ENCODE measurements at places on chromosomes 5 and 9. TPM values are rescaled to one million over a fixed set of nuclear protein-coding genes. Genes with fewer than 3 reads are reported as not detected.

DNA sequence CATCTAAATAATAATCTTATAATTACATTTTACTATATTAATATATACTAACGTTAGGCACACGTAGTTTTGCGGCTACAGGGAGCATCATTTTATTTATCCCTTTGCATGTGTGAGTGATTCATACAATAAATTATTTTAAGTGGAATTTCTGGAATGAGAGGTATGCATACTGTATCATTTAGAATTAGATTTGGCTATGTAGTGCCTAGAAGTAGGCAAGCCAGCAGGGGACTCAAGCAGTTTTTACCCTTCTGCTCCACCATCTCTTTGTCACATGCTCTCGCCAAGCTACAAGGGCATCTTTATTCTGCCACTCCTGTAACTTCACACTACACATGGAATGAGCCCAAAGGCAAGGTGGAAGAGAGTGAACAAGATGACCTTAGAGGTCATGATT, 60.8 kb downstream of the MEGF10 start:
- no peak for DNase-seq
- H3K4me3 ChIP-seq: no peak overlapping the region
- peaks cover 8% of the 10 kb centered on the region for H3K27me3 ChIP-seq
- H3K27ac ChIP-seq: no peak overlapping the region

Gene C9orf153
- total RNA-seq: 0.40 TPM

Gene PAIP1
- total RNA-seq: 42.9 TPM

- DNase-seq: no peak
- no peaks in the 10 kb centered on the region for H3K36me3 ChIP-seq
- no peak overlapping the region for H3K27ac ChIP-seq
- no peaks in the 10 kb centered on the region for H3K27me3 ChIP-seq
- H3K4me1 ChIP-seq: no peaks in the 10 kb centered on the region
- H3K4me3 ChIP-seq: no peak overlapping the region
Measured at GRCh38 chr5:126007841-126008240, 415.4 kb upstream of the GRAMD2B start.

DNA sequence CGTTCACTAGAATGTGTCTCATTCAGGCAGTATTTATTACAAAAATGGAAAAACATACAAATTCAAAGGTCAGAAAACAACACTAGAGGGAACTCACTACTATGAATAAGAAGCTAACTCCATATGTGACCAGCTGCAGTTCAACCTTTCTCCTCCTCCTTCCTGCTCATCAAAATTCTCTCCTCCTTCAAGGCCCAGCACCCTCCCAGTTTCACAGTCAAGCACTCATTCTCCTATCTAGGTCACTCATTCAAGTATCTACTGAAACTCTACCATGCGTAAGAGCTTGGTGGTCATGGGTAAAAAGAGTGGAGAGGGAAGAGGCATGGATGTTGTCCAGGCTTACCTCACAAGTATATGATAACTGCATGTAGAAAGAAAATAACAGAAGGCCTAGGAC, 27.7 kb downstream of the ECPAS start:
- peaks cover 35% of the 10 kb centered on the region for H3K4me1 ChIP-seq
- DNase-seq: no peak
- peaks cover 4% of the 10 kb centered on the region for H3K36me3 ChIP-seq

DNA sequence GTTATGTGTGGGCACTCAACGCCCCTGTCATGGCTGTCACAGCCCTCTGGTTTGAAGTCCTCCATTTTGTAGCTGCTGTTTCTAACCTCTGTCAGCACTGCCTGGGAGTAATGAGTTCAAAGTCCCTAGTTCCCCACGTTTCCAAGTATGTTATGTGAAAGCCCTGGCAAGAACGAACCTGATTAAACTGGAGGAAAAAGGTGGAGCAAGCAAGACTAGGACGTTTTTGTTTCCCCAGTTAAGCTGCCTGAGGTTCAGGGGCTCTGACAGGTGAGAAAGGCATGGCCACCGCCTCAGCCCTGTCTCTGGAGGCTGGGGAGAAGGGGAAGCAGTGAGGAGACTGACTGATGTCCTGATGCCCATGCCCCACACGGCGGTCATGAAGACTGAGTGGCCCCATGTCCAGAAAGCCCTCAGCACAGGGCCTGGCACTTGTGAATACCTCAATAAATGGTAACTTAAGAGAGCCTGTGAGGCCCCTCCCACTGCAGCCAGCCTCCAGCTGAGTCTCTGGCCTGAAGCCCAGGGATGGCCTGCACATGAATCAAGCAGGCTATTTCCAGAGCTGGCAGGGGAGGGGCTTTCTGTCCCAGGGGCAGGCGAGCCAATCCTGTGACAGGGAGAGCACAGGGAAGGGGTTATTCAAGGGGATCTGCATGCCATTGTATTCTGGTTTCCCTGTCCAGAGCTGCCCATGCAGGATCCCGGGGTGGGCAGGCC, 61.8 kb downstream of the PFDN1 start:
- H3K36me3 ChIP-seq: peaks cover 11% of the 10 kb centered on the region
- no peak for DNase-seq
- peaks cover 18% of the 10 kb centered on the region for H3K4me1 ChIP-seq
- no peak overlapping the region for H3K27ac ChIP-seq

GRCh38 chr5:111117136-111117535, 25.0 kb downstream of the WDR36 start:
- no peaks in the 10 kb centered on the region for H3K27me3 ChIP-seq
- DNase-seq: no peak
- no peak overlapping the region for H3K27ac ChIP-seq

- H3K27me3 ChIP-seq: peaks cover 15% of the 10 kb centered on the region
- H3K4me1 ChIP-seq: peaks cover 49% of the 10 kb centered on the region
Measured at GRCh38 chr9:89985068-89985467, 380.3 kb downstream of the GADD45G start.

DNA sequence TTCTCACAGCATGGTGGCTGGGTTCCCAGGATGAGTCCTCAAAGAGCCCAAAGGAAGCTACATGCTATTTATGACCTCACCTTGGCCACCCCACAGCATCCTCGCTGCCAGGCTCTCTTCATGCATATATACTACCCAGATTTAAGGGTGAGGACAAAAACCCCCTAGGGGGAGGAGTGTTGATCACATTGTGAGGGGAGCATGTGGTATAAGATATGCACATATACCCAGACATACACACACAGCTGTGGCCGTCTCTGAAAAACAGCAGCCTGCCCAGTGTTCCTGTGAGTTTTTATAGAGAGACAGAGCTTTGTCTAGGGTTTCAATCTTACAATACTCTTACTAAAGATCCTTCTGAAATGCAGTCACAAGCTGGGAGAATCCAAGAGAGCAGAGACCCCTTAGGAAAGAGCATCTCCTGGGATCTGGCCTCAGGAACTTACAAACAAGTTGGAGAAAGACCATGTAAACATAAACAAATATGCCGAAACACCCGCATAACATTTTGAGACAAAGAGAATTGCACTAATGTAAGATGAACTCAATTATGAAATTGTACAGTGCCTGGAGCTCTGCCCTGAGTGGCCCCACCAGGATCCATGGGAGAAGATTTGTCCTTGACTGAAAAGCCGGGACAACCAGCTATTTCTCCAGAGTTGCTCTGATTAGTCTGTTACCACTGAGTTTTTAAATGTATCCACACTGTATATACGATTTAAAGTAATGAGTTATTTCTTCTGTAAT, 146.4 kb downstream of the GADD45G start:
- peaks cover 17% of the 10 kb centered on the region for H3K4me1 ChIP-seq
- no peak for DNase-seq
- no peaks in the 10 kb centered on the region for H3K36me3 ChIP-seq
- no peaks in the 10 kb centered on the region for H3K27me3 ChIP-seq
- H3K4me3 ChIP-seq: no peak overlapping the region

DNA sequence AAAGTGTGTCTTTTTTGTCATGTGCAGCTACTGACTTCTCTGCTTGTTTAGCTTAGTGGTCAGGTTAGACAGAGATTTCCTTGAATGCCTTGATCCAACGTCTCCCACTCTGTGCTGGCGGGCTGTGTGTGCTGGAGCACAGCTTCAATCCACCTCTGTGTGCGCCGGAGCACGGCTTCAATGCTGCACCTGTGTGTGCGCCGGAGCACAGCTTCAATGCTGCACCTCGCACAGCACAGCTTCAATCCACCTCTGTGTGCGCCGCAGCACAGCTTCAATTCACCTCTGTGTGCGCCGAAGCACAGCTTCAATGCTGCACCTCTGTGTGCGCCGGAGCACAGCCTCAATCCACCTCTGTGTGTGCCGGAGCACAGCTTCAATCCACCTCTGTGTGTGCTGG, 69.0 kb upstream of the PHYKPL start:
- no peaks in the 10 kb centered on the region for H3K4me1 ChIP-seq
- no peaks in the 10 kb centered on the region for H3K36me3 ChIP-seq
- DNase-seq: no peak
- no peak overlapping the region for H3K27ac ChIP-seq
- no peak overlapping the region for H3K4me3 ChIP-seq

DNA sequence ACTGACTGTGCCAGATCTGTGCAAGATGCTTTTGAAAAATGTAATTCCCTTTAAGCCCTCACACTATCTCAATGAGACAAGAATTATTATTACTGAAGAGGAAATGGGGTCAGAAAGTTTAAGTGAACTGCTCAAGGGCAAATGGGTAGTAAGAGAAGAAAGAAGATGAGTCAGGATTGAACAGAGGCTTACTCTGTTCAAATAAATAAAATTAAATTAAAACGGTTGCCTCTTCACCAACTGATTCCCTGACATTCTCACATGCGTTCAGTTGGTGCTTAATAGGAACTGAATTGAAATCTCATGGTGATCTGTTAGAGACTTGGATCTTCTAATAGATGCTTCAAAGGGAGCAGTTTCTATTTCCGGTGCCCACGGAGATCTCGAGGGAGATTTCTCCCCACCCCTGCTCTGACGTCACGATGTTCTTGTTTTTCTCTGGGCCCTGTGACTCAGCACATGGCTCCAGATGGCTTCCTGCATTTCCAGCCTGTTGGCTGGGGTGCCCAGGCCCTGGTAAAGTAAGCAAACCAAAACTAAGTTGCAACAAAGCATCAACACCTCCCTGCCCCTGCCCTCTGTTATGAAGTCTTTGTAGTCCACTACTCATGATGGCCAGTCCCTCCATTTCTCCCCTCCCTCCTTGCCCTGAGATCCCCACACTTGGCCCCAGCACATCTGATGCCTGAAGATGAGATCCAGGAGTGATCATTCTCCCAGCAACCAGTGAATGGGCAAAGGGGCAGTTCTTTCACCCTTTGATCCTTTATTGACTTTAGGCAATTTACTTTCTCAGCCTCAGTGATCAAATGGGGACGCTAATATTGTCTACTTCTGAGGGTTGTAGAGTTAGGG, 106.1 kb upstream of the CPEB4 start:
- H3K27me3 ChIP-seq: no peaks in the 10 kb centered on the region
- H3K27ac ChIP-seq: peak overlapping the region; percentile 86
- peaks cover 31% of the 10 kb centered on the region for H3K4me1 ChIP-seq

GRCh38 chr5:3287516-3287915, 308.1 kb upstream of the IRX1 start:
- no peaks in the 10 kb centered on the region for H3K4me1 ChIP-seq
- DNase-seq: no peak
- H3K4me3 ChIP-seq: no peak overlapping the region

Gene CCT5
- total RNA-seq: 414 TPM

- H3K27ac ChIP-seq: no peak overlapping the region
- no peak for DNase-seq
- H3K36me3 ChIP-seq: peaks cover 24% of the 10 kb centered on the region
- peaks cover 49% of the 10 kb centered on the region for H3K4me1 ChIP-seq
- H3K27me3 ChIP-seq: no peaks in the 10 kb centered on the region
Measured at GRCh38 chr9:137705906-137706305, 87.1 kb downstream of the EHMT1 start.

- H3K4me1 ChIP-seq: no peaks in the 10 kb centered on the region
- DNase-seq: no peak
- no peak overlapping the region for H3K4me3 ChIP-seq
- H3K27ac ChIP-seq: no peak overlapping the region
- H3K36me3 ChIP-seq: no peaks in the 10 kb centered on the region
- no peaks in the 10 kb centered on the region for H3K27me3 ChIP-seq
Measured at GRCh38 chr5:51846015-51846414, 462.8 kb downstream of the ISL1 start.

GRCh38 chr5:144436007-144436406, 265.3 kb downstream of the KCTD16 start:
- H3K27me3 ChIP-seq: no peaks in the 10 kb centered on the region
- no peak overlapping the region for H3K27ac ChIP-seq
- no peak for DNase-seq
- H3K4me1 ChIP-seq: no peaks in the 10 kb centered on the region

Gene LCN12
- 1.9 TPM for total RNA-seq
